GM13976 (cell line): ENCODE measurements at places on chromosomes 7 and 10.

DNA sequence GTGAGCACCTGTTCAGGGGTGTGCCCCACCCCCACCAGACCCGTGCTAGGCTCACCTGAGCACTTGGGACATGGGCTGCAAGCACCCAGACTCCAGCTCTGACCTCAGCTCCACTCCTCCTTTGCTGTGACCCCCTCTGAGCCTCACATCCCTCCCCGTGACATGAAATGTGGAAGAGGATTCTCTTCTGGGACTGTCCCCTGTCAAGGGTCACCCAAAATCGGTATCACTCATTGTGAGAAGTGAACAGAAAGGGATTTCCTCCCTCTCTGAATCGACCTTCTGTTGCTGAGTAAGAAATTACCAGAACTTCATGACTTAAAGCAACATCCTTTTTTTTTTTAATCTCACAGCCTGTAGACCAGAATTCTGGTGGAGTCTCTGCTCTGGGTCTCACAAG is 6.2 kb upstream of the CHST15 start:
- DNase-seq: no peak

GRCh38 chr7:155450558-155450969 is 7.4 kb upstream of the EN2 start:
- no peak for DNase-seq

- DNase-seq: no peak
Measured at GRCh38 chr7:24974026-24974832, 5.7 kb downstream of the OSBPL3 start.

- DNase-seq: no peak
Measured at GRCh38 chr7:151761231-151761630, 115.7 kb downstream of the PRKAG2 start.

- DNase-seq: no peak
Measured at GRCh38 chr10:58094985-58095718, 172.5 kb downstream of the IPMK start.

DNA sequence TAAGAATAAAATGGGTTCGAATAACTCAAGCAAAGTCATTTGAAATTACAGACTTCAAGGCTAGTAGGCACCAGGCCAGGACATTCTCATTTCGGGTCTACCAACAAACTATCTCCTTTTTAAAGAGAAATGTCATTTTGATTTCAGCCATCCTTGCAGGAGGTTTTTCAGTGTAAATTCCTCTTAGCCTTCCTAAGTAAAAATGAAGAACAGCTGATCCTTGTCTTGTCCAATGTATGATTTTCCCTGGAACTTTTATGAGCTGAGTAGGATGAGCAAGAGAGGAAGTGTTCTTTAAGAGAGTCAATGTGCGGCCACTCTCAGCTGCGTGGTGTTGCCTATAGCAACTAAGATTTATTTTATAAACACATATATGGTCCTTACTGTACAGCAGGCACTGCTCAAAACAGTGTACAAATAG is 110.1 kb downstream of the PLCE1 start:
- DNase-seq: no peak

GRCh38 chr7:113198226-113198625 is 79.9 kb upstream of the SMIM30 start:
- DNase-seq: no peak

GRCh38 chr7:53431901-53432300 is 396.5 kb downstream of the POM121L12 start:
- no peak for DNase-seq

DNA sequence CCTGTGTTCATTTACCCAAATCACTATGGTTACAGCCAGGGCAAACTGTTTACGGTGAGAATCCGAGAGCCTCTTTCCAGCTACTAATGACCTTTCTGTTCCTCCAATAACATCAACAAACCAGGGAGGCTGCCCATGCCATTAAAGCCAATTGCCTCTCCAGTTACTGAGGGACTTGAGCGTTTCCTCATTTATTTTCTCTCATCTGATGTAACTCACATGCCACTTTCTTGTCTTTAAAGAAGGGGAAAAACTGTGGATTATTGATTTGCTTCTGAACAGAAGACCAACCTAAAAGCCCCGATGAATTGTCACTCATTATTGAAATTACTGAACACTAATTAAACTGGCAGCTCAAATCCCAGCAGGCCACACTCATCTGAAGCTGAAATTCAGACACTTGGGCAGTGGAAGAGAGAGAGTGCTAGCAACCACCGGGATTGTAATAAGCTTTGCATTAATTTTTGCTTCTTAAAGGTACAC is 595.8 kb upstream of the MKI67 start:
- no peak for DNase-seq

GRCh38 chr7:39644170-39644569 is 20.8 kb downstream of the RALA start:
- no peak for DNase-seq

DNA sequence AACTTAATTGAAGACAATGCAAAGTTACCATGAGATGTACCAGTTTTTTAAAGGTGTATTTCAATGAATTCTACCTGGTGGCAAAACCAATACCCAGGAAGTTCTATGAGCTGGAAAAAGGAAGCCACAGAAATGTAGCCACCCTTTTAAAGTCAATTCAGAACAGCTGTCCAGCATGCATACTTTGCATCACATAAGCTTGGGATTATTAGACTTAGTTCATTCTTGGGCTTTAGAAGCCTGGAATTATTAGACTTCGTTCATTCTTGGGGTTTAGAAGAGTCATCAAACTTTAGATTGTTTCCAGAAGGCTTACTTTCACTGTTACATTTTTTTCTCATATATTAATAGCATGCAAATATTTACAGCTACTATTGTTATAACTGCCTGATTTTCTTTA is 20.9 kb downstream of the SLC25A13 start:
- DNase-seq: no peak

DNA sequence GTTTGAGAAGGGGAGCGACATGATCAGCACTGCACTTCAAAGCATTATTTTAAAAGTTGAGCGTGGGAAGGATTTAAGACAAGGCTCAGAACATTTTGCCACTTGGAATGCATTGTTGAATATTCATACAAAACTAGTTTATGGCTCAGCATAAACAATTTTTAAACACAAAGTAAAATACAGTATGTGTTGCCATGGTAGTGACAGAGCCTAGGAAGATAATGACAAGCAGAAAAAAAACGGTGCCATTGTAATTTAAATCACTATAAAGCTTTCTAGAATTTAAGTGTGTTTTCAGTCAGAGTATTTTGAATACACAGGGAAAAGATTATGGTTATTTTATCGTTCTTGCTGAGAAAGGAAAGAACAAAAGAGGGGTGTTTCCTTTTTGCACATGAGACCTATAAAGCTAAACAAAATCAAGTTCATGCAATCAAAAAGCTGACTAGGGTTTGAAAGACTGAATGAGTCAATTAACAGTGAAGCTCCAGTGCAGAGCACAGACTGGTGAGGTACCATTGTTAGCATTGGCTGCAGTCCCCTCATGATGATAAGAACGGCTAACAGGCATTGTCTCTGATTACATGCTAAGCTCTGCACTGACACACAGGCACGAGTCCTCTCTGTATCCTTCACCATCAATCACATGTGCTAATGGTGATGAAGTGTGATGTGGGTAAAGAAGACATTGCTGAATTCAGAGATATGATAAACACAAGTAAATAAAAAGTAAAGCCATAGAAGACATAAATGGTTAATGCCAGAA is 181.9 kb upstream of the VSTM2A start:
- no peak for DNase-seq

GRCh38 chr7:85065888-85066485 is 120.9 kb downstream of the SEMA3D start:
- DNase-seq: no peak

- DNase-seq: no peak
Measured at GRCh38 chr10:112991888-112992491, 41.9 kb downstream of the TCF7L2 start.

DNA sequence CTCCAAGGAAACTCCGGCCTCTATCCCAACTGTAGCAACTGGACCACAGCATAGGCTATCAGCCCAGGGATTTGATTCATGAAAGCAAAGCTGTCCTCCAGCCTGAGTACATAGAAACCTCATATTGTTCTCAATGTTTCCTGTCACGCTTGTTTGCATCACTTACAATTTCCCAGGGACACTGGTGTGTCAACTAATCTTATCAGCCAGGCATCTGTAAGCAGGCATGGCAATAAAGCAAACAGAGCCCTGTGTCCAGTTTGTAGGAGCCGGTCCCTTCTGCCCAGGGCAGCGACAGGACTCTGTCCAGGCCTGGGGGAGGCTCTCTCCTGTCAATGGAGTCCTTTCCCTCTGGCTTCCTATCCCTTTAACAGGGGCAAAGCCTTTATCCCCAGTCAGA is 23.0 kb upstream of the CDHR3 start:
- no peak for DNase-seq

DNA sequence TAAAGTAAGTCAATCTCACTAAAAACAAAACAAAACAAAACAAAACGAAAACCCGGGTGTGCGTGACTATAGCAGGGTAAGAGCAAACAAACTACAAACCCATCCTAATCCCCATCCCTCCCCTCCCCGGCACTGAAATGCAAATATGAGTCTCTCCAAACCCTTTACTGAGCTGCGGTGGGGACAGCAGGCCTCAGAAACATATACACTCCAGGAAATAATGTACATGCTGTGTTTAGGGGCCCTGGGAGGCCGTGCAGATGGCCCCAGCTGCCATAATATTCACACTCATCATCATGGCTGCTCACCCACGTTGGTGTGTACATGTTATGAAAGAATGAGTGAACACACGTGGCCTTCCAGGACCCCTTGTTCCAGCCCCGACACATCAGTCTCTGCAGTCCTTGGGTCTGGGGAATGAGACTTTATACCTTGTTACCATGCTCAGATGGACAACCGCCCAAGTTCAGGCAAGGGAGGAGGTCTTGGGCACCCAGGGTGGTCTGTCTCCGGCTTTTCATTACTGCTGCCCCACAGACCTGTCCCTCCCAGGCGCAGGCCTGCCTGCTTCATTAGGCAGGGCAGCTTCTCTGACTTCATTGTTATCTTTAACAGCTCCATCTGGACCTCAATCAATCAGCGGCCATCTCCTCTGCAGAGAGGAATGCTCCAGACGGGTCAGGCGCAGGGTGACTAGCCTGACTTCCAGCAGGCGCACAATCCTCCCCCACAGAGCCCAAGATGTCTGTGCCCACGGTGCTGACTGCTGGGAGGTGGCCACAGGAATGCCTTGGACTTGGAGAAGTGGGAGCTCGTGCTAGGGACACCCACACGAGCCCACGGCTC is 20.6 kb downstream of the HSPA12A start:
- DNase-seq: no peak

- peak; percentile 83 for DNase-seq
Measured at GRCh38 chr7:43439631-43440401, 143.1 kb upstream of the STK17A start.

DNA sequence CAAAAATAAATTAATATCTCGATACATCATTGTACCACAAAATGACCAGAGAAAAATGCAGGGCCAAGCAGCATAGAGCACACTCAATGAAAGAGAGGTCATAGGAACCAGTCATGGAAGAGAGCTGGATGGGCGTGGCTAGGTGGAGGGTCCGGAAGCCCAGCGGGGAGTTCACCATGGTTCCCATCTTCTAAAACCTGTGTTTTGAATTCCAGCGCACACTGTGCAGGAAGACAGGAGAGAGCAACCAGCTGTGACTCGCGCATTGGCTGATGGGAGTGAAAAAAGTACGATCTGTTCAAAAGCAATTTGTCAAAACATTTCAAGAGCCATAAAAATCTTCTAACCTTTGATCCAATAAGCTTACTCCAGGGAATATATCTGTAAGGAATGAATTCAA is 125.2 kb upstream of the NANOS1 start:
- DNase-seq: no peak

DNA sequence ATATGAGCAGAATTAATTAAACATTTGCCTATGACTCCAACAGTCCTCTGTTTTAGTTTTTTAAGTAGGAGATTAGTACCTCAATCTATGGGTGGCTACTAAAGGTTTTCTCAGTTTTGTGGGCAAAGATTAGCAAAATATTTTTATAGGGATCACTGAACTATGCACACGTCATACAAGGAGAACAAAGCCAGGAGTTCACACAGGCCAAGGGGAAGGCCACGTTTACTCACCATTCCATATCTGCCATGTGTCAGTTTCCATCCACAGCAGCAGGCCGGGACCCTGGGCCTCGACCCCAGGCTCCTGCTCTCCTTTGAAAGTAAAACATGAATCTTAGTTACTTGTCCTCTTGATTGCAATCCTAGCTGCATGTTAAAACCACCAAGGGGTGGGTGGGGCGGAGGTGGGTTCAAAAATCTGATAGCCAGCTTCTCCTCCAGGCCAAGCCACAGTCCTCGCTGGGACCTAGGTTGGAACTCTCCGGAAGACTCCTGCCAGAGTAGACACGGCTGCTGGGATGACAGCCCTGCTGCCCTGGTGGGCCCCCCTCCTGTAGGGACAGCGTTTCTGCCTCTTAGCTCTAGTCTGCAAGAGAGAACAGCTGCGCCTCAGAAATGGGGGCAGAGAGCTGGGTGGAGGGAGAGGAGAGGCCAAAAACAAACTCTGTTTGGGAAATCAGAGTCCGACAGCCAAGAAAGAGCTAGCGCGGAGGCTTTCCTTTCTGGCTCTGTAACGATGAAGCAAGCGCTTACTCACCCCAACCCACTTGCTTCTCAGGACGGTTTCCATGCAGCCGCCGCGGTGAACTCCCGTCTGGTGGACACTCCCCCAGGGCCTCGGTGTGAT is 35.6 kb downstream of the PITRM1 start:
- no peak for DNase-seq

GRCh38 chr10:79260811-79261740 is 86.2 kb upstream of the PPIF start:
- no peak for DNase-seq

DNA sequence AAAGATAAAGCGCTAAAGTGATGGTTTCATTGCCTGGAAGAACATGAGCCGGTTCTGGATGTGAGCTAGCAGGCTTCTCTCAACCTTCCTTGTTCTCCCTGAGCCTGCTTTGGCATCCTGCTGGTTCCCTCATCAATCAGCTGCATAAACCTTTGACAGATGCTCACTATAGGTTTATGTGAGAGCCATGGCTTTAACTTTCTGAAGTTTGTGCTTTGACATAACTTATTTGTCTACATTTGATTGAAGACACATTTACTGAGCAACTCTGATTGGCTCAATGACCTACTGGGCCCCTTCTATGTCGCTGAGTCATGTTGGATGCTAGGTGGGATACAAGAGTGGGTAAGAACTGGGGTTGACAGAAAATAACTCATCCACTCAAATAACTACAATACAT is 192.0 kb downstream of the ADAM12 start:
- DNase-seq: no peak

- DNase-seq: no peak
Measured at GRCh38 chr7:81206667-81207360, 288.0 kb upstream of the SEMA3C start.

- peak; percentile 36 for DNase-seq
Measured at GRCh38 chr10:32210306-32211045, 136.5 kb downstream of the EPC1 start.

DNA sequence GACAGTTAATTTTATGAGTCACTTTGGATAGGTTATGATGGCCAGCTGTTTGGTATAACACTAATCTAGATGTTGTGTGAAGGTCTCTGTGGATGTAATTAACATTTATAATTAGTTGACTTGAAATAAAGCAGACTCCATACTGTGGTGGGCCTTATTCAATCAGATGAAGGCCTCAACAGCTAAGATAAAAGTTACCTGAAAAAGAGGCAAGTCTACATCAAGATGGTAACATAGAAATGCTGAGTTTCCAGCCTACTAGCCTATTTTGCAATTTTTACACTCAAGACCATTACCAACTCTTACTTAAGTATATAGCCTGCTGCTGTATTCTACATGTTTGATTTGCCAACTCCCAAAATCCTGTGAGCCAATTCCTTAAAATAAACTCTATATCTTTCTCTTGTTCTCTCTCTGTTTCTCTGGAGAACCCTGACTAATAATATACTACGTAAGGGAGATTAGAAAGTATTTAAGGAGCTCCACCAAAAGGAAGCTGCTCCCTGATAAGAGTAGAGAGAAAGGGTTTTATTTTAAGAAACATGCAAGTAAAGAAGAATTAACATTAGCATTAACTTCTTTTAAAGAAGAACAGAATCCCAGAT is 42.7 kb downstream of the ZNF438 start:
- no peak for DNase-seq
